ENCODE measurements at places on chromosomes 11 and 22.

DNA sequence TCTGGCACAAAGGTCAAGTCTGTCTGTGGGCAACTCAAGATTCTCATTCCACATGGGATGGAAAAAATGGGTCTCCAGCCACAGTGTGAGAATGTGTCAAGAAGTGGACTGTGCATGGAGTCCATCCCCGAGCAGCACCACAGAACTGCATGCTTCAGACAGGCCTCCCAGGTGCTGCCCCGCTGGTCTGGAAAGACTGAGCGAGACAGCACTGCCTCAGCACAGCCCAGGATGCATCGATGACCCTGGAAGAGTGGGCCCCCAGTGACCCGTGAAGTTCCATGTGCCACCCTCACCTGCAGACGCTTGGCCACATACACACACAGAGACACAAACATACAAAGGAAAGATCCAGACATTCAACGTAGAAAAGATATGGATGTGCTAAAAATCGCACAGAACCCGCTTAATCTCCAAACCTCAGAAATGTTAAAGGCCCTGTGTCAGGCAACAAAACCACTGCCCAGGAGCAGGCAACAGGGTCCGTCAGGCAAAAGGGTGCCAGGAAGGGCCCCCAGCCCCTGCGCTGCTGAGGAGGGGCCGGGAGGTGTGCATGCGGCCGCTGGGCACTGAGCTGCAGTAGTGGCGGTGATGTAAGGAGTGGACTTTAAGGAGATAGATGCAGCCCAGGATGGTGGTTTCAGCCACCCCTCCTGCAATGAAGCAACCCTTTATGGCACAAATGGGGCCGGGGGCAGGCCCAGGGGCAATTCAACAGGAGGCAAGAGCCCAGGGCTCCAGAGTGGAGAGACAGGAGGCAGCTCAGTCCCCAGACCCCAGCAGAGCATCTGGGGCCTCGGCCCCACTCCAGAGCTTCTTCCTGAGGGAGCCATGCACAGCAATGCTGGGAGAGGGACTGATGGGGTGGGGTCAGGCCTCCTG is 84.7 kb downstream of the DGCR2 start:
- DNase-seq: no peak

- no peak for DNase-seq
Measured at GRCh38 chr22:26534874-26535602, 22.8 kb upstream of the TFIP11 start.

DNA sequence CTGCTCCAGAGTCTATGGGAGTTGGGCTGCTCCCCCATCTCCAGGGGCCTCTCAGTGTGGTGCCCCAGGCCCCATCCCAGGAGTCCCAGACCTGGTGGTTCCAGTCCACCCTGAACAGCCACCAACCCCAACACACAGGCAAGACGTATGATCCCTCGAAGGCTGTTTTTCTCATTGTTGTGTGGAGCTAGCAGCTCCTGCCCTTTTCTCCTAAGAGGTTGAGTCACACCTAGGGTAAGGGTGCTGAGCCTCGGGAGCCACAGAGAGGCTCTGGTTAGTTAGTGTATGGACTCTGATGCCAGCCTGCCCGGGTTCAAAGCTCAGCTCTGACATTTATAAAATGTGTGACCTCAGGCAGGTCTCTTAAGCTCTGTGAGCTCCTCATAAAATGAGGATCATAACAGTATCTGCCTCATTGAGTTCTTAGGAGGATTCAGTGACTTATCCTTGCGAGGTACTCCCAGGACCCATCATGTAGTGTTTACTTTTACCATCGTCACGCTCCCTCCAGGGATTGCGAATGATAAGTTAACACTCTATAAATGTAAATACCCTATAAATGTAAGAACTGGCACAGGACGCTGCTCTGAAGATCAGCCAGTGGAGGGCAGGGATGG is 47.2 kb downstream of the FBLN1 start:
- no peak for DNase-seq

DNA sequence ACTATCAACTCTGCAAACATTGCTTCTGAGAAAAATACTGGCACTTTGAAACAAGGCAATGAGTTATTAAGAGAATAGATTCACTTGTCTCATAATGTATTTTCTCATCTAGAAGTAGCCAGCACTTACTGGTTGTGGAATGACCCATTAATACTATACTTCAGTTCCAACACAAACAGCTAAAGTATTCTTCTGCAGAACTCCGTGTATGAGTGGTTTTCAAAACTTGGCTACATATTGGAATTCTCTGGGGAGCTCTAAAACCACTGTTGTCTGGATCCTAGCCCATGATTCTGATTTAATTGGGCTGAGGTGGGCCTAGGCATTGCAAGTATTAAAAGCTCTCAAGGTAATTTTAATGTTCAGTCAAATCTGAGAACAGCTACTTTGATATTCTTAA is 1416.4 kb upstream of the RAG2 start:
- no peak for DNase-seq

GRCh38 chr11:25943777-25944661 is 387.9 kb upstream of the ANO3 start:
- DNase-seq: no peak

DNA sequence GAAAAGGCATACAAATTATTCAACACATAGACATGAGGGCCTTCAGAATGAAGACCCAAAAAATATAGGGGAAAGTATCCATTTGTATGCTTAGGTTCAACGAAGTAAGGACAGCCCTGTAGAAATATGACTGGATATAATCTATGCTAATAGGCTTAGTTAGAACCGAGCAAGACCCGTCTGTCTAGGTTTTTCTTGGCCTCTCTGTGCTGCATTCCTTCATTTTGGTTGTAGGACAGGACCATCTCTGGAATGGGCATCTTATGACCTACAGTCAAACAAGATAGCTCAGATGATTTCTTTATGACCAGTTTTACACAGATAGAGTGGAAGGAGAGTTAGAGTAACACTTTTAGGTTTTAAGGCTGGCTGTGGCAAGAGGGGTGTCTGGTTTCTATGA is 5.6 kb upstream of the MS4A7 start:
- DNase-seq: no peak

DNA sequence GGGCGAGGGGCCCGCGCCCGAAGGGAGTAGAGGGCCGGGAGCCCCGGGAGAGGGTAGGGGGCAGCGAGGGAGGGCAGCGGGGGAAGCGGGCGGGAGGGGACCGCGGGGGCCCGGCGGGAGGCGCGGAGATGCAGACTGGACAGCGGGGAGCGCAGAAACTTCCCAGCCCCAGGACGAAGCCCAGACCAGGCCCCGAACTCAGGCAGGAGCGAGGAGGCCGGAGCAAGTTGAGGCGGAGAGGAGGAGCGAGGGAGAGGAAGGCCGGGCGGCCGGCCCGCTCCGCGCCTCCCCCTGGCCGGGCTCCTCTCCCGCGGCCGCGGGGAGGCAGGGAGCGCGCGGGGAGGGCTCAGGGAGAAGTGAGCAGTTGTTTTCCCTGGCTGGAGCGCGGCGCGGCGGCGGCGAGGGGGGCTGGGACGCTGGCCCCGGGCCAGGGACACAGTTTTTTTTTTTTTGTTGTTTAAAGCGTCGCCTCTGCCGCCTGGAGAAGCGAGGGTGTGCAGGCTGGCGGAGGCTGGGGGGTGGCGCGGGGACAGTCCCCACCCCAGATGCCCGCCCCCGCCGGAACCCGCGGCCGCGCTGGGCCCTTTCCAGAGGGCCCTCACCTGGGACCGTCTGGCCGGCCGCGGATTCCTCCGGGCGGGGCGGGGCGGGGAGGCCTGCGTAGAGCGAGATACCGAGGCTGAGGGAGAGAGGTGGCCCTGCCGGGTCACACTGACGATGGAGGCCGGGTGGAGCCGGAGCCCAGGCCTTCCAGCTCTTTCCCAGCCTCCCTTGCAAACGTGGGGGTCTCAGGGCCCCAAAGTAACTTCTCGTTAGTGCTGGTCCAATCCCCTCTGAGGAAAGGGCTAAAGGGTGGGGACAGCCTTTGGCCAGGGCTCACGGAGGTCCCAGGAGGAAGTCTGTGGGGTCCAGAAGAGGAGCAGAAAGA is at the start of gene LTBP3:
Gene LTBP3, minus strand, starts transcription at position 358 of the 928 bp plus-strand sequence. CDS start 400 bp downstream, outside the sequence.
- DNase-seq: no peak

GRCh38 chr22:20011123-20011992 is 5.3 kb downstream of the ARVCF start:
- DNase-seq: no peak

GRCh38 chr11:27187848-27188621 is 147.4 kb downstream of the BBOX1 start:
- no peak for DNase-seq

DNA sequence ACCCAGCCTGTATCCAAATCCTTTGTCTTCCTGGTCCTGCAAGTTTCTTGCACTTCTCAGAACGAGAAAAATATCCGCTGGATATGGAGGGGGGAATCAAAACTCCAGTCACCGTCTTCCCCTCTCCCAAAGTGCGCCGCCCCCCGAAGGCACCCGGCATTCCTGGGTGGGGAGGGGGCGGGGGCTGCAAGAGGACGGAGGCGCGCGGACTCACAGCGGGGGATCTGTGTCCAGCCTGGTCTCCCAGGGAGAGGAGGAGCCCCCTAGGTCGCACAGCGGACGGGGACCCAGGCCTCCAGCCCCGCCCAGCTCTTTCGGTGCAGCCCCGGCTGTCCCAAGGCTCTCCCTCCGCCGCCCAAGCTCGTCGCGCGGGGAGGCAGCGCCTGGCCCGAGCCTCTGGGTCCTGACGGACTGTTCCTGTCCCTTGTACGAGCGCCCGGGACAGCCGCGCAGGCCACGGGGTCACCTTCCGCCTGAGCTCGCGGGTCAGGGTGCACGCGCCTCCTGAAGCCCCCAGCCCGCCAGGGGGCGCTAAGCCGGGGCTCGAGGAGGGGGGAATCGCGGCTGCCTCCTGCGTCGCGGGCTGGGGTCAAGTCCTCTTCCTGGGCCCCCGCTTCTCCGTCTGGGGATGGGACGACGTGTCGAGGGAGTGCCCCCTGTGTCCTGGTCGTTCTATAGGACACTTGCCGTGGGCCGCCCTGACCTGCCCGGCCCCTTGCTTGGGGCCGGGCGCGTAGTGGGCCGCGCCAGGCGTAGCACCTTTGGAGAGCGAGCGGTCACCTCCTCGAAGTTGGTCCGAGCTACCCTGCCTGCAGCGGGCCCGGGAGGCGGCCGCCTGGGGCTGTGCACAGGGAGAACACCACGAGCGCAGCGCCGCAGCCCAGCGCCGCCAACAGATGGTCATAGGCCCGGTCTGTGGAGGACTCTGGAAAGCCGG is 2.4 kb upstream of the WNT11 start:
- DNase-seq: no peak

- no peak for DNase-seq
Measured at GRCh38 chr22:44413211-44413610, 84.8 kb downstream of the RTL6 start.

DNA sequence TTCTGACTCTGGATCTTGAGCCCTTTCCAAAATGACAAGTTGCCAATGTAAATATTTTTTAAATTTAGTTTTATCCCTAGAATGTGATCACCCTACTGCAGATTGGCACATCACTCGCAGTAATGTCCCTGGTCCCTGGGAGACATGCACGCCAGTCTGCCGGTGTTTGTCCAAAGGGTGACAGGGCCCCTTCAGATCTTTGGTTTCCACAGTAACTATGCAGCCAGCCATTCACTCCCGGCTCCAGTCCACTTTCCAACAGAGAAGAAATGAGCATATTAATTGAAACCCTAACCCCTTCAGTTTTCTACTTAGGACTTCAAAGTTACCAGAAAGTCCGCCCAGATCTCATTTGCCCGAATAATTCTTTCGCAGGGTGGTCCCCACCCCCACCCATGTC is 25.8 kb upstream of the RASSF10 start:
- DNase-seq: no peak

- no peak for DNase-seq
Measured at GRCh38 chr22:33757041-33757801, 163.1 kb downstream of the LARGE1 start.

GRCh38 chr22:43110444-43110926 is at the start of gene BIK:
Gene BIK, plus strand, starts transcription at chr22:43110750. Its CDS starts 13,273 bp downstream, at chr22:43124023.
- no peak for DNase-seq

- no peak for DNase-seq
Measured at GRCh38 chr11:117502779-117503100, 175.1 kb downstream of the CEP164 start.

GRCh38 chr11:68498903-68499883 is 38.6 kb downstream of the PPP6R3 start:
- DNase-seq: no peak

DNA sequence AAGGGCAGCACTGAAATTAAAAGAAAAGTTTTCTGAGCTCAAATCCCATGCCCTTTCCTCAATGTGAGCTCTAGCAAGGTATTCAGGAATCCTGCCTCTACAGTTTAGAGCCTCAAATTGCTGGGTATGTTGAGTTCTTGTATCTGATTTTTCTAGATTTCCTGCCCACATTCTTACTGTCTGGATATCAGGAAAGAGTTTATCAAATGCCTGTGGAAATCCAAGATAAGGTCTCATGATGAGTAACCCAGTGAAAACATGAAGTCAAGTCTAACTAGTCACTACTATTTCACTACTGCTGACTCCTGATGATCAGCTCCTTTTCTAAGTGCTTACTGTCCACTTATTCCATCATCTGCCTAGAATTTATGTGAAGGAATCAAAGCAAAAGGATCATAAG is 29.8 kb downstream of the LIMK2 start:
- no peak for DNase-seq

DNA sequence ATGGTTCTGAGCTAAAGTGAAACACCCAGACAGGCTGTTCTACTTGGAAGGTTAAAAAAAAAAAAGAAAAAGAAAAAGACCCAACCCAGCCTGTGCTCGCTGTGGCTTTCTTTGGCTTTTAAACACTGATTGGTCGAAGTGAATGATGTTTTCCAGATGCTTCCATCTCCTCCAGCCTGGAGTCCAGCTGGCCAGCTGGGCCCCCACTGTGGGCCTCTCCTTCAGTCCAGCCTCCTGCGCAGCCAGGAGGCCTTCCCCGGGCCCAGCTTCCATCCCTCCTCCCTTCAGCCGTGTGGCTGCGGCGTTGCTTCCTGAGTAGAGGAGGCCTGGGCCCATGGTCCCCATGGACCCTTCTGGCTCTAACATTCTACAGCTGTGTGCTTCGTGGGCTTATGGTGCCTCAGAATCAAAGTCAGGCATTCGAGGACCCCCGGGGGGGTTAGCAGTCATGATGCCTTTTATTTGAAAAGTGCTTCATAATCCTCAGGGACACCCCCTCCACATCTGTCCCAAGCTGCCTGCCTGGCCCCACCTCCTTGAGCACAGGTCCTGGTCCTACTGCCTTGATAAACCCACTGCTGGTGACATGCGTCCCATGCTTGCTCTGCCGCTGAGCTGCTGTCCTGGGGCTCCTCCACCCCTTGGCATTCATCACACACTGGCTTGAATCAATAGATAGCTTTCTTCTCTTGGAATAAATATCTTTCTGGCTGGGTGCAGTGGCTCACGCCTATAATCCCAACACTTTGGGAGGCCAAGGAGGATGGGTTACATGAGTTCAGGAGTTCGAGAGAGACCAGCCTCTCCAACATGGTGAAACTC is 42.2 kb upstream of the FBLN1 start:
- no peak for DNase-seq

- no peak for DNase-seq
Measured at GRCh38 chr11:24240496-24241175, 256.2 kb upstream of the LUZP2 start.
